ENCODE measurements at places on chromosomes 7 and 10.

DNA sequence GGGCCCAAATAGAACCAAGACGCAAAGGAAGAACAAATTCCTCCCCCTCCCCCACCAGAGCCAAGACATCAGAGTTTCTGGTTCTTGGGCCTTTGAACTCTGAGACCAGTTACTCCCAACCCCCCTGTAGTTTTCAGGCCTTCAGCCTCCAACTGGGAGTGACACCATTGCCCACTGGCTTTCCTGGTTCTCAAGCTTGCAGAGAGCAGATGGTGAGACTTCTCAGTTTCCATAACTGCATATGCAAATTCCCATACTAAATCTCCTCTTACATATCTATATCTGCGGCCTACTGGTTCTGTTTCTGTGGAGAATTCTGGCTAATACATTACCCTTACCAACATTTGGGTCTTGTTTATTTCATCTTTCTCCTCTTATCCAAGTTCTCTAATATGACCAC lies 762.9 kb downstream of the GRM8 start:
- DNase-seq, result no peak

DNA sequence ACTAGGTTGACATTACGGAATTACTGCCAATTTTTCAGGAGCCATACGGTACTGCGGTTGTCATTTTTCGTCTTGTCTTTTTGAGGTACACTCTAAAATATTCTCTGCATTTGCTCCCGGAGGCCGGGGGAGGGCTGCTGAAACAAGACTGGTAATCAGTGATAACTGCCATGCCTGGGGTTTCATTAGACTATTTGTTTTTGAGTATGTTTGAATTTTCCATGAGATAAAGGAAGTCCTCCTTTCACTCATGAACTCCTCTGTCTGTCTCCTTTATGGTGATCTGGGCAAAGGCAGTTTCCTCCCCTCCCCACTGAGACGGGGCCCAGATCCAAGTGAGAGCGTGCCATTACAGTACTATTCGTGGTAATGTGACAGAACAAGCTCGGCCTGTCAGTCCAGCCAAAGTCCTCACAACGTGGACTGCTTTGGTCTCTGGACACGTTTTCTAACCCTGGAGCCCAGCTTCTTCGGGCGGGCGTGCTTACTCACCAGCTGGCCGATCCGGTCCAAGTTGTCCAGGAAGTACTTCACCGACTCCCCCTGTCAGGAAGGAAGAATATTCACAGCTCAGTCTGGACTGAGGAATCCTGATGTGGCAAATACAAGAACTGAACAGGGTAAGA lies 45.1 kb downstream of the AMZ1 start:
- DNase-seq, result no peak

DNA sequence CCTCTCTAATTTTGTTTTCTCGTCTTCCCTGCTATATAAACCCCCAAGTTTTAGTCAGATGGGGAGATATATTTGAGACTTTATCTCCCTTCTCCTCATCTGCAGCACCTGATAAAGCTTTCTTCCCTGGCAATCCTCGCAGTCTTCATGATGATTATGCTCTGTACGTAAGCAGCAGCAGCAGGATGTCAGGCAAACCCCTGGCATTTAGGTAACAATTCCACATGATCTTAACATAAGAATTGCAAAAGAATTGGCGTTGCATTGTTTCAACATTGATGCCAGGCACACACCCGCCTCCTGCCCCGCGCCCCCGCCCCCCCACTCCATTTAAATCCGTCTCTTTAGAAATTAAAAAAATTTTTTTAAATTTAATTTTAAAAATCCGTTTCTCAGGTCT lies 6.1 kb downstream of the PKD1L1 start:
- DNase-seq, result no peak

GRCh38 chr10:96863922-96864543 lies 31.9 kb downstream of the LCOR start:
- DNase-seq, result no peak

DNA sequence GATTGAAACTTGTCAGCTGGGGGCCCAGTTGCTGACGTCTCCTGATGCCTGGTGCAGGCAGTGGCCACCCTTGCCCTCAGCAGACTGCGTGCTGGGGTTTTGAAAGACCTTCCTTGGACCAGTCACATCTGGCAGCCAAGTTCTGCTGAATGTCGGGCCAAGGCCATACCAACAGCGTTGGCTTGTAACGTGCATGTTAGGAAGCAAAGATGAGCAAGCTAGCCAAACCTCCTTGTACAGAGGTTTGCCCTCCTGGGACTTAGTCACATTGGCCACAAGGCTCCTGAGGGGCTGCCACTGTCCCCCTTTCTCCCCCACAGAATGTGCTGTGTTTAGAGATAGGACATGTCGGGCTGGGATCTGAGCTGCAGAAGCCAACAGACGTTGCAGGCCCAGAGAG lies 49.0 kb downstream of the ADCY1 start:
- DNase-seq, result no peak

- no peak for DNase-seq
Observed at GRCh38 chr7:35599645-35600044, 95.3 kb downstream of the HERPUD2 start.

- DNase-seq, result peak; percentile 2
Observed at GRCh38 chr7:137656227-137656849, 190.4 kb downstream of the DGKI start.
